ENCODE measurements at places on chromosomes 4 and X.

- no peak for DNase-seq
Observed at GRCh38 chr4:53960843-53961242, 103.6 kb downstream of the CHIC2 start.

GRCh38 chr4:12973522-12973921, 510.6 kb downstream of the RAB28 start:
- DNase-seq = no peak

- no peak for DNase-seq
Observed at GRCh38 chr4:4853371-4853823, 6.1 kb upstream of the MSX1 start.

DNA sequence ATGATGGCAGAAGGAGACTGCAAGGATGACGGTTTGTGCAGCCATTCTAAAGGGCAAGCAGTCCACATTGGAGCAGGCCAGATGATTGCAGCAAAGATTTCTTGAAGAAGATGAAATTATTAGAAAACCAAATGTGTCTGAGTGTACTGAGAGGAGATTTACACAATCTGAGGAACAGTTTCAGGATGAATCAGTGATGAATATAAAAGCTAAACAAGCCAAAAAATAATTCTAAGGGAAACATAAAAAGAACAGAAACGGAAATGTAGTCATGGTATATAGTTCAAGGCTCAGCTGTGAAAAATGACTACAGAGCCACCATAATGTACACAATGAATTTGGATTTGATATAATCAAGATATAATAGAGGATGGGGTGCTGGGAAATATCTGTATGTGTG, 168.5 kb downstream of the PDGFC start:
- DNase-seq = no peak

- no peak for DNase-seq
Observed at GRCh38 chrX:134688031-134688823, 30.0 kb upstream of the PLAC1 start.

GRCh38 chr4:117326091-117326490, 240.7 kb upstream of the TRAM1L1 start:
- DNase-seq = no peak

GRCh38 chr4:114277690-114278089, 298.2 kb upstream of the ARSJ start:
- no peak for DNase-seq

GRCh38 chr4:79290376-79290775, 35.5 kb downstream of the NAA11 start:
- DNase-seq = no peak

DNA sequence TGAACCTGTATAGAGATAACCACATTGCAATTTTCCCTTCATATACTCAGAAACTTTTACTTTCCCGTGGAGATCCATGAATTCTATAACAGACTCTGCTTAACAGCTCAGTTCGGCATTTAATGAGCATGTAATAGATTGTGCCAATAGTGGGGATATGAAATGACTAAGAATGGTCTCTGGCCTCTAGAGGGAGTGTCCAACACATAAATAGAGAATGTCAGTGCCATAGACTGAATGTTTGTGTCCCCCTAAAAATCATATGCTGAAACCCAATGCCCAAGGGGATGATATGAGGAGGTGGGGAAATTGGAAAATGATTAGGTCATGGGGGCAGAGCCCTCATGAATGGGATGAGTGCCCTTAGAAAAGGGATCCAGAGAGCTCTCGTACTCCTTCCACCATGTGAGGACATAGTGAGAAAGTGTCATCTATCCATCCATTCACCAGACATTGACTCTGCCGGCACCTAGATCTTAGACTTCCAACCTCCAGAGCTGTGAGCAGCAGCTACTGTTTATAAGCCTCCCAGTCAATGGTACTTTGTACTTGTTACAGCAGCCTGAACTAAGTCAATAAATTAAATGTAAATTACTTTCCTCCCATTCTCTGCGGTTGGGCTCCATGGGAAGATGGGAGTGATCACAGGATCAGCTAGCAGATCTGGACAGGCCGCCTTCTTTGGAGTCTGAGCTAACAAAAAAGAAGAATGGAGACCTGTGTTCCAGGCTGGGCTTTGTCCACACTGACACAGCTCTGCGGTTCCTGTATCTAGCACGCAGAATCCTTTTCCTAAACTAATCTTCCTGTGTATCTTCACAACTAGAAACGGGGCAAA, 28.1 kb upstream of the HPSE start:
- no peak for DNase-seq

- no peak for DNase-seq
Observed at GRCh38 chr4:125266901-125267604, 47.7 kb upstream of the FAT4 start.

DNA sequence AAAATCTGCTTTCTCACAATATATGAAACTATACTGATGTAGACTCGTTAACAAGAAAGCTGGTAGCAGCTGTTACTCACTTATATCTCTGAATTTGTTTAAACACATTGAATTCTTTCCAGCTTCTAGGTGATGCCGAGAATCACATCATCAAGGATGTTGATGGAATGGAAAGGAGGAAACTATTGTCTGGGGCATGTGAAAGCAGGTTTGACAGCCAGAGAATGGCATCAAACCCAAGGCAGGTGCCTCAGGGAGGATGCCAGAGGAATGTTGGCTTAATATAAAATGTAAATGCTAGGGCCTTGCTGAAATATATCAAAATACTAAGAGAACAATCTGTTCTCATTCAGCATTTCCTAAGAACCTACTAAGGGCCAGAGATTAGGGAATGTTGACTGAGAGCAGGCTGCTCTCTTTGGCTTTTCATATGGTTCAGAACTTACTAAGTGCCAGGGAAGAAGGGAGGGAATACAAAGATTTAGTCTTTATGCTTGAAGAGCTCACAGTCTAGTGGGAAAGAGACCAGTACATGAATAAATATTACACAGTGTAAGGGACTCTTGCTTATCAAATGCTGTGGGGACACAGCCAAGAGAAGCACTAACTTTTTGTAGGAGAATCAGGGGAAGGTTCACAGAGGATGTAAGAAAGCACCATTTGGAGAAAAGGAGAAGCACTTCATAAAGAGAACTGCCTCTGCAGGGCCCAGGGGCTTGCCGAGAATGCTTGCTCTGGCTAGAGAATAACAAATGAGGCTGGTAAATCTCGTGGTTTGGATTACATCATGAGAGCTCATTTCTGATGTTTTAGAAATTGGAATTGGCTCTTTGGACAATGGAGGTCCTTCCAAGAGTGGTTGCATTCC, 14.7 kb downstream of the SLIT2 start:
- no peak for DNase-seq

- no peak for DNase-seq
Observed at GRCh38 chr4:40842725-40843423, 93.1 kb downstream of the NSUN7 start.

DNA sequence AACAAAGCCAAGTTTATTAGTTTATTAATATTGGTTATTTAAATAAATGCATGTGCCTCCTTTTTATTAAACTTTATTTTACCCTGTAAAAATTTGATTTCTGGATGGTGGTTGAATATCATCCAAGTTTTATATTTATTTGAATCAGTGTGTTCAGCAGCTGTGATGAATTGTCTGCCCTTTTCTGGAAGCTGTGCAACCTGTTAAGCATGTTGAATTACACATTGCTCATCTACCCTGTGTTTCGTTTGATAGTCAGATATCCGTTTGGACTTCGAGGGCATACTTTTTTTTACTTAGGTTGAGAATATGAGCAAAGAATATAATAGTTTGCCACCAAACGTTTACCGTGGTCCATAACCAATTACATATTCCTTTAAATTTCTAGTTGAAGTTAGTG, 95.8 kb upstream of the TENM3 start:
- no peak for DNase-seq

- DNase-seq = no peak
Observed at GRCh38 chrX:137430301-137430700, 135.6 kb upstream of the ZIC3 start.

DNA sequence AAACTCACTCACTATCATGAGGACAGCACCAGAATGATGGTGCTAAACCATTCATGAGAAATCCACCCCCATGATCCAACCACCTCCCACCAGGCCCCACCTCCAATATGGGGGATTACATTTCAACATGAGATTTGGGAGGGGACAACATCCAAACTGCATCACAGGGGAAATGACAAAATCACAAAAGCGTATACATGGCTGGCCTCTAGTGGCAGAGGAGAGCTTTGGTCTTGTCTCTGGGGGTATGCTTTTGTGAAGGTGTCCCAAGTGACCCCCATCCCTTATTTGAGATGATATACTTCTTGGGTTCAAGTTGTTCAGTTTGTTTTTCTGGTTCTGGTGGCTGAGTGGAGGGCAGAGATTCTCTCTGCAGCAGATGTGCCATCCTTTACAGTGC, 8.5 kb upstream of the SETD7 start:
- no peak for DNase-seq

- no peak for DNase-seq
Observed at GRCh38 chrX:111337067-111337637, 66.9 kb upstream of the CAPN6 start.

DNA sequence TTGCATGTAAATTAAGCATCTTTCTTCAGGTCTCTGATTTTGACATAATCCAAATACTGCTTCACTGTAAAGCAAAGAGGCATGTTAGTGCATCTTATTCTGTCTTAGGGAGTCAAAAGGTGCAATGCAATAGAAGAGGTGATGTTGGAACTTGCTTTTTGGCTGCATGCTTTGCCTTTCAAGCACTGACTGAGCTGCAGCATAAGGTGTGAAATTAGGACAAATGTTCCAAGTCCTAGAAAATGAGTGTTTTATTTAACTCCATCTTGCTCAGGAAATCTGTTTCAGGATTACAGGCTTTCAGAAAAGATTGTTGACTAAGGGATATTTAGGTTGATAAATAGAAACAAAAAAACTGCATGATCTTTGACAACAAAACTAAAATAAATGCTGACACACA, 30.8 kb downstream of the NAA11 start:
- DNase-seq = no peak

- DNase-seq = no peak
Observed at GRCh38 chrX:133307637-133308498, 89.7 kb upstream of the TFDP3 start.

GRCh38 chrX:153966283-153966688, 5.3 kb downstream of the HCFC1 start:
- no peak for DNase-seq

DNA sequence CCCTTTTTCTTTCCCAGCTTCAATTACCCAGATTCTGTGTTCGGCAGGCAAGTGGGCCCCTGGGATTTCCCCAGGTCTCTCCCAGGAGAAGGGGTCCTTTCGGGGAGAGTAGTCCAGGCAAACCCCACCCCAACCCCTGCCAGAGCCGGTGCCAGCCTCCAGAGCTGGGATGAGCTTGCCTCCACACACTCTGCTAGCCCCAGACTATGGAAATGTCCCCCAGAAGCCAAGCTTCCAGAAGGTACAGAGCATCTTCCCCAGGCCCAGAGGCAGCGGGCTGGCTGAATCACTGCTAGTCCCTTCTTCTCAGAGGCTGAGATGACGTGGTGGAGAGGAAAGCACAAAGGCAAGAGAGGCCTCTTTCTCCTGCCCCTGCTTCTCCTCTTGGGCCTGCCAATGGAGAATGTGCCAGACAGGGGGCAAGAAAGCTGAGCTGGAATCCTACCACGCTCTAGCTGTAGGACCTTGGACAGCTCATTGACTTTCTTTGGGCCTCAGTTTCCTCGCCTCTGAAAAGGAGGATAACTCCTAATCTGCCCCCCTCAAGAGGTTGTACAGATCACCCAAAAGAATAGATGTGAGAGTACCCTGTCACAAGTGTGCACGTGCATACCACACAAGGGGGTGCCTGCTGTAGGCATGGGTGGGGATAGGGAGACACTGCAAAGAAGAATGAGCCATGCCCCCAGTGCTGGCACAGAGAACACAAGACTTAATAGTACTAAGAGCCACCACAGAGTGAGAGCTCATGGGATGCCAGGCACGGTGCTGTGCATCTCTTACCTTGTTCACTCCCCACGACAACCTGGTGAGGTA, 2.1 kb downstream of the SASH3 start:
- no peak for DNase-seq

- no peak for DNase-seq
Observed at GRCh38 chr4:45442466-45442865, 681.4 kb downstream of the GABRG1 start.

DNA sequence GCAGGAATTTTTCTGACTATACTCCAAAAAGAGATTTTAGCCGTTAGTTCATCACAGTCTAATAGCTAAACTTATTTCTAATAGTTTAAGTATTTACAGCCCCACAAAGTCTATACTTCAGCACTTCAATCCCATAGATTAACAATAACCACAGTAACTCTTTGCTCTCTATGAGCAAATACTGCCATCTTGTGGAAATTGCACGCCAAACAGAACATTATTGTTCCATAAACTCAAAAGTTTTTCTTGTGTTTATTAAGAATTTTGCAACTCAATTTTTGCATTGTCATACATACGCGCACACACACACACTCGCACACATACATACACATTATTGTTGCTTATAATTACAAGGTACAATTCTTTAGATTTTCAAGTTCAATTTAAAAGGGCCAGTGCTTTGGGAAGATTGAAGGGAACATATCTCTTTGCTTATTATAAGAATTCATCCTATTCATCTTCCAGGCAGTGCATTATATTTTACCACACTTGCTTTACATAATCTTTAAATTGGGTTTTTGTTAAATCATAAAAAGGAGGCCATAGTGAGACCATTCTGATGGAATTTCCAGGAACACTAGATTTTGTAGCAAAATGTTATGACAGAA, 63.8 kb upstream of the ATOH1 start:
- DNase-seq = peak; percentile 22

GRCh38 chrX:65928522-65928921, 111.4 kb downstream of the VSIG4 start:
- DNase-seq = no peak

DNA sequence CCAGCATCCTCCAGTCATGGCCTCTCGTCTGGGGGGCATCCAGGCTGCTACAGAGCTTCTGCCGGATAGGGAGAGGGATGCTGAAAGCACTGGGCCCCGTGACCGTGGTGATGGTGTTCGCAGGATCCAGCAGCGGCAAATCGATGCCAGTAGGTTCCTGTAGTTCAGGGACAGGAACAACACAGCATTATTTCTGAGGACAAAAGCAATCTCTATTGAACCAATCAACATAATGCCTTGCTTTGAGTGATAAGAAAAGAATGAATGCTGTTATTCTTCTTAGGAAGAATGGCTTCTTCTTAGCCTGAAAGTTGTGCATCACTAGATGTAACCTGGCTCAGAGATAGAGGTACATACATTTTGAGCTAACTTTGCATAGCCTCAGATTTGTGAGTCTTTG, 378.6 kb downstream of the UNC5C start:
- no peak for DNase-seq

DNA sequence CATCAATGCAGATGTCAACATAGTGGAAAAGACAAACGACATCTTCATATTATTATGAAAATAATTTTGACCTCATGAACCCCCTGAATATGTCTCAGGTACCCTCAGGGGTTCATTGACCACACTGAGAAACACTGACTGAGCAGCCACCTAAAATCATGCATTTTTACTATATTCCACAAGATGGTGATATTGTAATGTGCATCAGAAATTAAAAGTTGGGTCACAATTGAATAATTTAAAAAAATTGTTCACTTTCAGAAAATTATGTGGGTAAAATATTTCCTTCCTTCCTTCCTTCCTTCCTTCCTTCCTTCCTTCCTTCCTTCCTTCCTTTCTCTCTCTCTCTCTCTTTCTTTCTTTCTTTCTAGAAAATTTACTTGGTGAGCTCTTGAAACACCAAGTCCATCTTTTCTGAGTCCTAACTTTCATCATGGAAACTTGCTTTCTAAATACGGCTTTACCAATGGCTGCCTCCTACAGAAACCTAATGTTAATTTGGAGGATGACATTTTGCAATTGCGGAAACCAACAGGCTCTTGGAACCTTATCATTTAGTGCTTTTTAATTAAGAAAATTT, 103.6 kb downstream of the RTL3 start:
- DNase-seq = no peak

GRCh38 chr4:78520808-78521226, 30.8 kb upstream of the ANXA3 start:
- no peak for DNase-seq

GRCh38 chr4:26850528-26850927, 10.1 kb upstream of the STIM2 start:
- no peak for DNase-seq
